ENCODE measurements at places on chromosomes 6 and 20. TPM values are rescaled to one million over a fixed set of nuclear protein-coding genes. Genes with fewer than 3 reads are reported as not detected.

STMND1 gene
- not detected for total RNA-seq

OOEP gene
- 0.13 TPM for total RNA-seq

ABHD16B gene
- not detected for total RNA-seq

SRSF12 gene
- total RNA-seq = under 0.01 TPM

DNA sequence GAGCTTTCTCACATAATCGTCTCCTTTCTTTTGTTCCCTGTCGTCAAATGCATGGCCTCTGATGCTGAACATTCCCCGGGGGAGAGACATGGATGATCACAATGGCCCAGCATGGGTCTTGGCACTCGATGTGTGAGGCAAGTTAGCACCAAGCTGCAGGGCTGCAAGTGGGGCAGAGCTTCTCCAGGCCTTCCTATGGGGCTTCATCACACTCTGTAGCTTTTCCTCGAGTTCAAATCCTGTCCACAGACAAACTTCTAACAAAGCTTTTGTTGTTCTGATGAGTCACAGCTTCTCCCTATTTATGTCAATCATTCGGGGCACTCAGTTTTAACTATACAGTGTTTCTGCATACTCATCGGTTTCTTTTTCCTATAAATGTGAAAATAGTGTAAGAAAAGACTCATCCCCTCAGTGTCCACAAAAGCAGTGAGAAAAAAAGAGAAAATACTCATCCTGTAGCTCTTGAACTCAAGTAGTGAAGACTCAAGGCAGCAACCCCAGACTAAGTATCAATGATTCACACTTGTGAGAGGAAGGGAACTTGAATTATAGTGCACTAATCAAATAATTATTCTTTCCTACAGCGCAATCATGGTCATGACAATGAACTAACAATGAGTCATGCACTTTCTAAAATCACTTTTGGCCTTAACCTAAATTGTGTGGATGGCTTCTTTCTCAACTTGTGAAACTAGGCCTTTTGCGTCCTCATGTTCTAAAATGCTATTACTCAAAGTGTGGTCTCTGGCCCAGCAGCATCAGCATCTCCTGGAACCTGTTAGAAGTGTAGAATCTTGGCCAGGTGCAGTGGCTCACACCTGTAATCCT, 68.4 kb upstream of the NOX3 start:
- DNase-seq = no peak

DNA sequence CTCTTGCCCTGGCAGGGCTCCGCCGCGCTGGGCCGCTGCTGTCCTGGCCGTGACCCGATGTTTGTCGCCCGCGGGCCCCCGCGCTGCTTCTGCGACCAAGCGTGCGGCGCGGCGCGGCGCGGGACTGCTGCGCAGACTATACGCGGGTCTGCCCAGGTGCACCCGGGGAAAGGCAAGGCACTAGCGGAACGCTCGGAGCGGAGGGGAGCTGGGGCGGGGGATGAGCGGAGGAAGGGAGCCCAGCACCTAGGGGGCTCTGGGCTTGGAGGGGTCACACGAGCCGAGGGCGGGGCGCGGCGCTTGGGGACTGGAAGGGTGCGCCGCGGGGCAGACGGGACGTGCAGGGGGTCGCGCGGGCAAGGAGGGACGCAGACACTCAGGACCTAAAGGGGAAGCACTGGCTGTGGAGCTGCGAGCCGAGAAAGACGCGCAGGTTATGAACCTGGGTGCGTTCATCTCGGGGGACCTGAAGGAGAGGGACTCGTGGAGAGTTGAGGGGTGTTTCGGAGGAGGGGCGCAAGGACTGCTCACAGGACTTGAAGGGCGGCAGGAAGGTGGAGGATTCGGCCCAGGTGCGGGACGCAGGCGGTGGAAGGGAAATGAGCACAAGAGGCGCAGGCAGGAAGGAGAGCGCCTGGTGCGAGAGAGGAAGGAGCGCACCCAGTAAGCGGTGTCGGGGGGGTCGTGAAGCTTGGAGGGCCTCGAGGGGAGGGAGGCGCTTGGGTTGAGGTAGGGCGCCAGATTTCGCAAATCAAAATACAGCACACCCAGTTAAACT, 40.8 kb upstream of the ZNFX1 start:
- no peak for DNase-seq

DNA sequence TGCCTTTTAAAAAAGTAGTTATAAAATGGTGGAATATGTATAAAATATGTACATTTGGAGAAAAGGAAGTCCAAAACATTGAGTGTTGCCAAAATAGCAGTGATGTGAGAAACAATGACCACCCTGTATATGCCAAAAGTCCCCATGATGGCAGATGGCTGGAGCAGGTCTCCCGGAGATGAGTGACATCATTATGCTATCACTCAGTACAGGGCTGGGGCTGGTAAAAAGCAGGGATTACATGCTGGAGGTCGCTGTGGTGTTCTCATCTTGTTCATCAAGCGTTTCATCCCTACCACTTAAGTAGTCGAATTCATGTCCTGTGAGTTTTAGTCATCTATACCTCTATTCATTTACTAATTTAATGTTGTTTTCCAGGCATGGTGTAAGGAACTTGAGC, 315.3 kb upstream of the SLC35B3 start:
- DNase-seq = no peak

- DNase-seq = no peak
Measured at GRCh38 chr6:122042380-122042779, 357.1 kb upstream of the HSF2 start.

DNA sequence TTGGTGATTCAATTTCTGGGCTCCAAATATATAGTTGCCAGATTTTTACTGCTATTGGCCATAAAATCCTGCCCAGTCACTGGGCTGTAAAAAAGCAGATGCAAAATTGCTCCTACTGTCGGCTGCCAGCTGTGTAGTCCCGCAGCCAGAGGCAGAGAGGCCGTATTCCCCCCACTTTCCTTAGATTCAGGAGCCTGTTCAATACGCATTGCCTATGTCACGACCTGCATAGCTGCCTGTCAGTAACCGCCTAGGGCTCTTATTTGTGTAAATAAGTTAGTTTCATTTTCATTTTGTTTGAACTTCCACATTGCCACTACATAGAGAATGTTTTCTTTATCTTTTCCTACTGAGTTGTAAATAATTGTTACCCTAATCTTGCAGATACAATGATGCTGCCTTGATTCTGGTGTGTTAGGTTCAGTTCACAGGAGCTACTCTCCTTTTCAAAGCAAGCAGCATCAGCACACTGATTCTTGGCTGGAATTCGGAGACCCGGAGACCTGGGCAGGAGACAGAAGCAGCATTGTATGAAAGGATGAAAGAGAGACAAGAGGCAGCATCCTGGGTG, 46.0 kb upstream of the UST start:
- DNase-seq = no peak

- DNase-seq = no peak
Measured at GRCh38 chr6:158868890-158869825, 50.0 kb upstream of the EZR start.

- no peak for DNase-seq
Measured at GRCh38 chr20:13397300-13397724, 176.2 kb downstream of the ISM1 start.

- no peak for DNase-seq
Measured at GRCh38 chr6:36863670-36864540, 10.7 kb downstream of the PPIL1 start.

DNA sequence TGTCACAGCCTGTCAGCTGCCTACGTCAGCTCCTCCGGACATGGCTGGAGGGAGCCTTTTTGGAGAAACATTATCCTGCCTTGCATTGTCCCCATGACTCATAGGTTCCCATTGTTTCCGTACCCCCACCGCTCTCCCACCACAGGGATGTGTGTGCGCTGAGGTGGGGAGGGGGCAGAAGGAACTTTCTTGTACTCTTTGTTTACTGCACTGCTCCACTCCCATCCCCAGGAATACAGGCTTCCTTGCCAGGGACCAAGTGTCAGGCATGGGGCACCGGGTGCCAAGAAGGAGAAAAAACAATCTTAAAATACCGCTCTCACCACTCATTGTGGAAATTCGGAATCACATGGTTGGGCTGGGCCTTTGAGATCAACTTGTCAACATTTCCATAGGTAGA, 51.0 kb downstream of the KCNK5 start:
- DNase-seq = no peak

GRCh38 chr20:57025666-57026224, 240.7 kb downstream of the BMP7 start:
- DNase-seq = no peak

DNA sequence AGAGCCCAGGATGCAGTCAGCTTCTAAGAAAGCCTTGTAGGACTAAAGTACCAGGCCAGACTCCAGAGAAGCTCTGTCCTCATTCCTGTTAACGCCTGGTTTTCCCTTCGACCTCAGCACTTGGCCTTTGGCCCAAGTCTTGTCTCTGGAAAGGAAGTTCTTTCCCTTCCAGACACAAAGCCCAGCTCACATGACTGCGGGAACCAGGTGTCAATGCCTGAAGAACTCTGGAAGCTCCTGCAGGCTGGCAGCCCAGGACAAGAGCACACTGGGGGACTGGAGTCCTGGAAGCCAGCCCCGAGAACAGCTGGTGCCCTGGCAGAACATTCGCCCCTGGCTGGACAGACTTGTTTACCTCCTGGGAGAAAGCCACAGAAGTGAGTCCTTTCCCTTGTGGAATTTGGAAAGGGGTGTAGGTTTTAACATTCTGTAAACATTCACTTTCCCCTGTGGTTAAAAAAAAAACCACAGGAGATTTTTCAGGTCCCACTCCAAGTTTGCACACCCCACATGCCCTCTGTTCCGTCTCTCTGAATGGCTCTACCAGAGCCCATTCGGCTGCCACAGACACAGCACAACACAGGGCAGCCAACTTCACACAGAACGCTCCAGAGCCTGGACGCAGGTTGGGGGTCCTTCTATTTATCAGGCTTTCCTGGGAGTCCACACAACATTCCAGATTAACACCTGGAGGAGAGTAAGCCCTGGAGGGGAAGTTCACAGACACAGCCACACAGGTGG, 18.1 kb downstream of the ACSS1 start:
- DNase-seq = peak; percentile 76

DNA sequence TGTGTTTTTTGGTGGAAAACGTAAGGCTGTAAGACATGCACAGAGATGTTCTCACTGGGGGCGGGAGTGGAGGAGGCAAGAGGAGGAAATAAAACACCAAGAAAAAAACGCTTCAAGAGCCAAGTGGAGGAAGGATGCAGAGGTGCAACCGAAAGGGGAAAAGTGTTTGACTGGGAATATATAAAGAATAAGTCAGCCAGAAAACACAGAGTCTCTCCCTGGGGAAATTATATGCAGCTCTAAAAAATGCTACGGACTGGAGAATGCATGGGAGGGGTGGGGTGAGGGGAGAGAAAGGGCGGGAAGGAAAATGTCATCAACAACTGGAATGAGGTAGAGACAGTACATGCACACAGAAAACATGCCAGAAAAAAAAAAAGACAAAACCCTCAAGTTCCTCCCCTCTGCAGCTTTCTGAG, 133.5 kb downstream of the SCML4 start:
- no peak for DNase-seq

DNA sequence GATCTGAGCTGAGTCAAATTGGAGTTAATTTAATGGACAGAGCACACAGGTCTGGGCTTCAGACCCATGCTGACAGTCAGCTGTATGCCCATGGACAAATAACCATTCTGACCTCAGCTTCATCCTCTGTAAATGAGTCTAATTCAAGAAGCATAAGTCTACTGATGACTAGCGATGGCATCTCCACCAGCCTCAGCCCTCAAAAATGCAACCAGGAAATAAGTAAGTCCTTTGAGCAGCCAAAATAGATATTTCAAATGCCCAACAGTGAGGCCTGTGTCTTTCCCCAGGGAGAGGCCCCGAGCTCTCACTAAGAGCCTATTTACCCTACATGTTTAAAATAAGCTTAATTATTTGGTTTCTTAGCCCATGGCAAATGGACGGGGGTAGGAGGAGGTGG, 114.2 kb upstream of the MTHFD1L start:
- DNase-seq = no peak

GRCh38 chr6:130212215-130212874, 10.4 kb downstream of the SAMD3 start:
- no peak for DNase-seq

CLVS2 gene
- not detected for total RNA-seq

GRCh38 chr6:170248111-170248805, 42.6 kb downstream of the DLL1 start:
- no peak for DNase-seq

GRCh38 chr6:78832091-78832808, 35.1 kb upstream of the IRAK1BP1 start:
- DNase-seq = no peak

- no peak for DNase-seq
Measured at GRCh38 chr20:62104791-62105345, 17.4 kb upstream of the LSM14B start.

MOXD1 gene
- total RNA-seq = under 0.01 TPM

GRCh38 chr6:73523434-73524123, 2.7 kb upstream of the EEF1A1 start:
- no peak for DNase-seq

RAMACL gene
- total RNA-seq = 3.4 TPM

- peak; percentile 90 for DNase-seq
Measured at GRCh38 chr6:157322792-157323254, 496 bp downstream of the TMEM242 start.

PTGIS gene
- 0.13 TPM for total RNA-seq

GGTLC1 gene
- not detected for total RNA-seq

RIPOR3 gene
- 0.13 TPM for total RNA-seq

- DNase-seq = no peak
Measured at GRCh38 chr20:57647006-57647932, 27.0 kb upstream of the ZBP1 start.

DNA sequence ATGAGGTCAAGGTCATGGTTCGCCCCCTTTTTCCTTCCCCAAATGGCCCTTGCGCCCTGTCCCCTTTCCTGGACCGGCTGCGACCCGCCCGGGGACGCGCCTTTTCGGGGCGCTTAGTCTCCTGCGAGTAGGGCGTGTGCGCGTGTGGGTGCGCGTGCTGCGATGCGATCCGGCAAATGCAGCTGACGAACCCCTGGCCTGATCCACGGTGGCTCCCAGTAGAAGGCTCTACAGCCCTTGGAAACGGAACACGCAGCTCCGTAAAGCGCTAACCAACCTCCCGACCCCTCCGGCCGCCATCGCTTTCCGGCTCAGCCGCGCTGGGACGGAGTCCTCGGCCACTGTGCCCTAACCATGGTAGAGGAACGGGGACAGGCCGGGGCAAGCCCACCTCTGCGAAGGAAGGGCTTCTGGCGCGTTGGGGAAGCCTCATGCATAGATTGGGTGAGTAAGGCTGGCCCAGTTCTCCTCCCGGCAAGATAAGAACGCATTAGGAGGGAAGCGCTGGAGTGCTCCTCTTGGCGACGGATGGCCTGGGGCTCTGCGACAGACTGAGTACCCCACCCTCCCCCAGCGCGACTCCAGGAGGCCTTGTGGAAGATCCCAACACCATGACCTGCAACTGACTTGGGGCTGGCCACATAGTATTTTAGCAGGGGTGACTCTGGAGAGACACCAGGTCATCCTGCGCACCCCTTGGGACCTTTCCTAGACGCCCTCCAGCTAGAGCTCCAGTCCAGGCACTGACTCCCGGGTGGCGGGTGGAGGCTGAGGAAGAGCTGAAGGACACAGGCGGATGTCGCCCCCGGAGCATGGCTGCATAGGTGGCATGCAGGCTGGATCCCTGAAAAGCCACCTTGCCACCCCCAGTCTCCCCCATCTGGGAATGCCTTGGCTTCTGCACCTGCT, 1.1 kb upstream of the SLC4A11 start:
- DNase-seq = peak; percentile 42

Measured in dermis microvascular lymphatic vessel endothelial cell (primary cell).